HS-5 (cell line): ENCODE measurements at places on chromosomes 3 and 15.

GRCh38 chr3:135487261-135487660, 478.3 kb upstream of the PPP2R3A start:
- DNase-seq = no peak

DNA sequence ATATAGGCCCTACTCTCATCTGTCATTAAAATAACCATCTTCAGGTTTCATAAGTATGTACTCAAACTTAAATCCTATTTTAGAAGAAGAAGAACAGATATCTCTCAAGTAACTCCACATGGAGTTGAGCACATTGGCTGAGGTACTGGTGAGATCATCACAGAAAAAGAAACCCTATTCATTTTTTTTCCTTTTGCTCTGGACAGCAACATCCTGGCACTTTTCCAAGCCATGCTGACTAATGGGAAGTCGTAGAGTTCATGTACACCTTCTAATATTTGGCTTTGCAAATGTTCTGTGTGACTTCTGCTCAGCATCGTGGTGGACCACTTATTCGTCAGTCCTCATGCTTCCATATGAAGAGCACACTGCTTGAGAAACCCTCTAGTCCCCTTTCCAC, 336.0 kb upstream of the KCNH8 start:
- no peak for DNase-seq

DNA sequence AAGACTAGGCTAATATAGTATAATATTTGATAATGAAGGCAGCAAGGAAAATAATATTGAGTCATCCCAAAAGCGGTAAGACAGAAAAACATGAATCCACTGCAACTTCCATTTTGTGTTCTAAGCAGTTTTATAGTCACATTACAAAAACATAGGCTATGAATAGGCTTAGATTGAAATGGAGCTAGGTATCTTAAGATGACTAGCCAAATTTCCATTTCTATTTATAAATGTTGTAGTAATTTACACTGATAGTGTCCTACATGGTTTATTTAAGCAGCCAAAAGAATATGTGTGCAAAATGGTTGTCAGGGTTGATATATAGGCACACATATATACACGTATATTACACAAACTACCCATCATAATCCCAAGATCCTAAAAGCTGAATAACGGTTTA, 82.0 kb downstream of the VPS13C start:
- no peak for DNase-seq

DNA sequence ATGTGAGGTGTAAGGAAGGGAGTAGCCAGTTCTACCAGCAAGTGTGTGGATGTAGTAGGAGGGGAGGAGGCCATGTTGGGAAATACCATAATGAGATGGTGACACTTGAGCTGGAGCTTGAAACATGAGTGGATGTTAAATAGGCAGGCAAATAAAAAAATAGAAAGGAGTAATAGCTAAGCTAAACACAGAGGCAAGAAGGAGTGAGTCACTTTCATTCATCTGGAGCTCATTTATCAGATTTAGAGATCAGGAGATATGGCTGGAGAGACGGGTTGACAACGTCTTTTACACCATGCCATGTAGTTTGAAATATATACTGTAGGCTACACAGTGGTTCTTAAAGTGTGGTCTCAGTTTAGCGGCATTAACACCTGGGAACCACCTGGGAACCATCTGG, 390.5 kb downstream of the DIPK2A start:
- peak; percentile 41 for DNase-seq

GRCh38 chr3:30752970-30753369, 141.5 kb downstream of the GADL1 start:
- DNase-seq = peak; percentile 49

GRCh38 chr3:81666502-81667121, 94.8 kb downstream of the GBE1 start:
- DNase-seq = no peak

GRCh38 chr15:100131321-100132224, 210.2 kb downstream of the ADAMTS17 start:
- no peak for DNase-seq

DNA sequence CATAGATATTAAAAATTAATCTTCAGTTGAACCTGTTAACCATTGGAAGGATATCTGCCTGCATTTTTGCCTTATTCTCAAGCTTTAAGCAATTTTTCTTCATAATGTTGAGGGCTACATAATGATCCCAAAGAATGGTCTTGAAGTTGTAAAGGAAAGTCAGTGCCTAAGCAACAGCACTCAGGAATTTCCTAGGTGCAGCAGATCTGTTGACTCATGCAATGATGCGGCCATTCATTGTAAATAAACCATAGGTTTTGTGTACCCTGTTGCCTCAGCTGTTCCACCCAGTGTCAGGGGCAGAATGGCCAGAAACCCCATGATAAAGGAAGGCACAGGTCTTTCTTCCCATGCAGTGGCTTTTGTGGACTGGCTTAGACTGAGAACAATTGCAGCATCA, 78.4 kb upstream of the TRIM42 start:
- DNase-seq = no peak

DNA sequence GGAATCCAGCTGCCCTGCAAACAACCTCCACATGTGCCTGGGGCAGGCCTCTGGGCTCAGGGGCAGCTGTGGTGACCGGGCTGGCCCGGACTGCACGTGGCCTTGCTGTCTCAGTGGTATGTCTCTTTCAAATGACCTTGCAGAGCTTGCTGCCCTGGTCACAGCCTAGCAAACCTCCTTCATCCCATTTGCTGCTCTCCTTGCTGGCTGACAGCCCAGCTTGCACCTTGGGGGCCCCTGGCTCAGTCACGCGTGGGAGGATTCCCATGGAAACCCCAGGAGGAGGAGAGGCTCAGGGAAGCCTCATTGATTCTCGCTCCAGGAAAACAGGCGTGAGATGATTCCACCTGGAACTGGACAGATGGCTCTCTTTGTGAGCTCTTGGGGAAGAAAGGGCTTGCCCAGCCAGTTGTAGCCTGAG, 5.6 kb downstream of the SPSB4 start:
- DNase-seq = no peak

DNA sequence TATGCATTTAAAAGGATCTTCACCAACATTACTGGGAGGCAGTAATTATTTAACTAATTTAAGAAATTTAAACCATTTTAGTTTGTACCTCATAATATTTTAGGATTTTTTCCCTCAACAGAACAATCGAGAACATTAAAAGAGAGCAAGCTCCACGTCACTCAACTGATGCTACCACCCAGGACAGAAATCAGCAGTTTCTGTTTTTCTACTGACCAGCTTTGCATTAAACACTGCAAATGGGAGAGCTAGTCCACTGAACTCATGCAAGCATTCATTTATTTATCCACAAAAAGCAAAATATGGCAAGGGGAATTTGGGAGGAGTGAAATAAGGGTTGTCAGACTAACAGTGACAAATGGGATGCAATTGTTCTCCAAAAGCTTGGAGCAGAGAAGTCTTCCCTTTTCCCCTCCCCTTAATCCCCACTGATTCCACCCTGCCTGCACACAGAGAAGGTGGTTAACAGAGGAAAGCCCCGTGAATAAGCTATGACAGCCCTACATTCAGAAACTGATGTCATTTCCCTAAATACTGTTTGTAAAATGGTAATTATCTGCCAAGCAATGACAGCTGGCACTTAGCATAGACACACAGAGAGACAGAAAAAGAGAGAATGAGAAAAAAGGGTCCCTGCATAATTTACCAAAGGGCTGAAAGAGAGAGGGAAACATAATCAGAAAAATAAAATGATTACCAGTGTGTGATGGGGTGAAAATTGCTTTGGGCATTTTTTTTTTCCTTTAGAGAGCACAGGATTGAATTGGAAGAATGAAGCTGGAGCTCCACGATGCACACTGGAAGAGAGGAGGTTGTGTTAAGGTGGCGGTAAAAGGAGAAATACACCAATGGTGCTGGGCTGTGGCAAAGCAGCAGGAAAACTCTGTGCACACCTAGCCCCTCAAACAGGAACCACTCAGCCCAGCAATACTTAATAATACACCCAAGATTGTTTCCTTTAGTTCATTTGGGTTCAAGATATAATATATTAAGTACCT, 777.4 kb downstream of the TUSC7 start:
- DNase-seq = no peak

- no peak for DNase-seq
Measured at GRCh38 chr3:35665390-35666055, 26.2 kb downstream of the ARPP21 start.

- no peak for DNase-seq
Measured at GRCh38 chr3:29334706-29335105, 53.8 kb downstream of the RBMS3 start.

GRCh38 chr15:89299896-89300295, 34.7 kb downstream of the POLG start:
- no peak for DNase-seq

- peak; percentile 67 for DNase-seq
Measured at GRCh38 chr3:23611737-23612295, 193.9 kb upstream of the UBE2E1 start.

DNA sequence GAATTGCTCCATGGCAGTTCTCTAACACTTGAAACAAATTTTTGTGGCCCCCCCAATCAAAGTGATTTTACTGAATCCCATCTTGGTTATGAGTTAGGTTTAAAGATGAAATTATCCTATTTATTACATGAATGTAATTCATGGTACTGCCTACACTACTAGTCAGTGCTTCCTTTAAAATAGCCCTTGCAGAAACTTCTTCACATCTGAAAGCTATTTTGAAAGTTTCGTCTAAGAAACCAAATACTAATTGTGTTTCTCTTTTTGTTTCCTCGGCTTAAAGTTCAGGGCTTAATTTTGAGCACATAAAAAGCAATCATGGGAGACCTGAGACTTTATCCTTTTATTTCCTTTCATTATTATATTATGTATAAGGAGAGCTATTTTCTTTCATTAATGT, 72.1 kb downstream of the PLOD2 start:
- DNase-seq = no peak

DNA sequence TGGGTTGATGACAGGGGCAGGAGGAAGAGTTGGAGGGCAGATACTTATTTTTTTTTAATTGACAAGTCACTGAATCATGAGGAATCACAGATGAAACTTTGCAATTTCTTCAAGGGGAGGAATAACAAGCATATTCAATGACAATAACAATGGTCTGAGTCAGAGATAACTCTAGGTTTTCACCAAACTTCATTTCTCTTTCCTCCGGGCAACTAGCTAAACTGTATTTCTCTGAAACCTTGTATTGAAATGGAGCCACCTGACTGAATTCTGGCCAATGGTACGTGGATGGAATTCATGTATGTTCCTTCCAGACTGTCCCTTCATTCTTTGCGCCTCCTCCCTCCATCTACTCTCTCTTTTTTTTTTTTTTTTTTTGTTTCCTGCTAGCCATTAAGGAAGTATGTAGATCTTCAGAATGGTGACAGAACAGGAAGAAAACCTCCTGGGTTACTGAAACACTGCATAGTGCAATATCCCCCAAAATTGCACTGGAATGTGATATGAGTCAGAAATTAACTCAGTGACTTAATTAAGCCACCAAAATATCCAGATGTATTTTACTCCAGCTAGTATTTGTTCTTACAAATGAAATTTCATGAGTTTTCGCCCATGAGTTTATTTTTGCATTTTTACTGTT, 495.4 kb downstream of the OTOL1 start:
- DNase-seq = no peak

- peak; percentile 11 for DNase-seq
Measured at GRCh38 chr15:60017538-60018520, 13.7 kb downstream of the FOXB1 start.

- DNase-seq = no peak
Measured at GRCh38 chr15:75606711-75607699, 18.5 kb downstream of the SNUPN start.

DNA sequence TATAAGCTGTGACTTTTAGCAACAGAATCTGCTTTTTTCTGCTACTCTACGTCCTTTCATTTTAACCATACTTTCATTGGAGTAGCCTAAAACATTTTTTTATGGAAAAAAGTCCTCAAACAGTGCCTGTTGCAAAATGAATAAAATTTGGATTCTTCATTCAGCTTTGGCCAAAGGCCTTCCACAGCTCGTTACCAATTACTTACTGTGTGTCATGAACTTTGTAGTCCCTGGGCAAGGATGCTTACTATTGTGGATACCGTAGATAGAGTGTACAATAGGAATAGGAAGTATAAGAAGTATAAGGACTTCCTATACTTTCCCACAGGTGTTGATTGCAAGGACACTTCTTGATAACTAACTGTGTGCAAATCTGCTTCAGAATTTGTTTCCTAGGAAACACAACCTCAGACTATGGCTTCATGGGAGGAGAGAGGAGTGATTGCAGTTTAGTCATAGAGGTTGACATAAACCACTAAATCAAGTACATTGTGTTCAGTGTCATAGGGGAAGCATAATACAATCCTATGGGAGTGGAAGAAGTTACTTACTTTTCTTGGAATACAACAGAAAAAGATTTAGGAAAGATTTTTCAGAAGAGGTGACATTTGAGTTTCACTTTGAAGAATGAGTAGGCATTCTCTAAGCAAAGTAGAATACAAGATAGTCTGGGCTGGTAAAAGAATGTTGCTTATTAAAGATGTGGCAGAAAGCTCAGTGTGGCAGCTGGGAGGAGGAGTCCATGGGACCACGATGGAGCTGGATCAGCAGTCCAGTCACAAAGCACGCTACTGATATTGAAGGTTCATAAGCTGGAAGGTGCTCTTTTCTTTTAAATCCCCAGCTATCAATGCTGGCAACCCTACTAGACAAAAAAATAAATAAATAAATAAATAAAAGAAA, 309.7 kb upstream of the TPRG1 start:
- no peak for DNase-seq

DNA sequence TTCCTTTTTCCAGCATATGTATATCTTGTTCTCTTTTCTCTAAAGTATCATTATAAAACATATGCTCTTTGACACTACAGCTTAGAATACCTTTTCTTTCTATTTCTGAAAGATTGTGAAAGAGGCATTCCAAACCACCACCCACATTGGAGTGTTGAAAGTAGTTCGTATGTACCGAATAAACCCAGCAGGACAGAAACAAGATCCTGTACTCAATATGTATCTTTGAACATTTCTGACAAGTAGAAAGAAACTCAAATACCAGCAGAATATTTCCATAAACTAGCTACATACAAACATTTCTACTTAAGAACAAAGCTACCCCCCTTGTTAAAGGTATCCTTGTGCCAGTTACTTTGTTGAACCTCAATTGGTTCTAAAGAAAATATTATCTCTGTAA, 415.3 kb upstream of the ALCAM start:
- no peak for DNase-seq

GRCh38 chr15:29352402-29352801, 82.8 kb upstream of the NSMCE3 start:
- no peak for DNase-seq

DNA sequence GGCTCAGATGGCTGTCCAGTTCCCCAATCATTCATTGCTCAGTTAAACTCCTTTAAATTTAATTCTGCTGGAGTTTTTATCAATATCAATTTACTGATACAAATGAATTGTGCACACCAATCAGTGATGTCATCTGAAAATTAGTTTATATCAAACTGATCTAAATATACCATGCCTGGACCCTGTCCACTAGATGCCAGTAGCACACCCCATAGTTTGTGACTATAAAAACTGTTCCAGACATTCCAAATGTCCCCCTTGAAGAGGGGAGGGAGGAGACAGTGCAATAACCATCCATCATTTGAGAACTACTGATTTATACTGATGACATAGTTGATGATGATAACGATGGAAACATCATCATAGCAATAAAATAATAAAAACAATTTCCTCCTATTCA, 232.1 kb downstream of the MAGI1 start:
- DNase-seq = no peak
